ENCODE measurements at places on chromosomes 7 and 10. TPM values are rescaled to one million over a fixed set of nuclear protein-coding genes. Genes with fewer than 3 reads are reported as not detected.

XRCC2 gene
- 0.05 TPM for polyA plus RNA-seq

CCDC3 gene
- not detected for polyA plus RNA-seq

STEAP4 gene
- polyA plus RNA-seq: 40.0 TPM

TRIM50 gene
- not detected for polyA plus RNA-seq

TET1 gene
- polyA plus RNA-seq: 0.08 TPM

ADAM8 gene
- 257 TPM for polyA plus RNA-seq

SPDYE9 gene
- not detected for polyA plus RNA-seq

GCK gene
- not detected for polyA plus RNA-seq

CALHM1 gene
- not detected for polyA plus RNA-seq

SEMA3C gene
- polyA plus RNA-seq: 7.2 TPM

SCD gene
- 1.00 TPM for polyA plus RNA-seq

BMPER gene
- polyA plus RNA-seq: not detected

SLC18A2 gene
- not detected for polyA plus RNA-seq

SEMA3E gene
- polyA plus RNA-seq: not detected

LIPK gene
- not detected for polyA plus RNA-seq

AGAP4 gene
- polyA plus RNA-seq: 0.47 TPM

FANK1 gene
- not detected for polyA plus RNA-seq

THSD7A gene
- polyA plus RNA-seq: not detected

TMEM130 gene
- 0.05 TPM for polyA plus RNA-seq

HTR5A gene
- not detected for polyA plus RNA-seq

COX19 gene
- polyA plus RNA-seq: 7.4 TPM

VAX1 gene
- not detected for polyA plus RNA-seq

OR2A1 gene
- polyA plus RNA-seq: not detected

CCDC172 gene
- not detected for polyA plus RNA-seq

DOCK4 gene
- polyA plus RNA-seq: 2.0 TPM

EGR2 gene
- 9.9 TPM for polyA plus RNA-seq

BEND7 gene
- not detected for polyA plus RNA-seq

HPS1 gene
- 151 TPM for polyA plus RNA-seq

GIMAP6 gene
- 16.1 TPM for polyA plus RNA-seq

TMEM213 gene
- polyA plus RNA-seq: not detected

MYH16 gene
- polyA plus RNA-seq: not detected

LGI1 gene
- polyA plus RNA-seq: not detected

TYW1B gene
- 0.17 TPM for polyA plus RNA-seq

CEP55 gene
- polyA plus RNA-seq: 0.26 TPM

C10orf71 gene
- polyA plus RNA-seq: not detected

MYL10 gene
- polyA plus RNA-seq: not detected

RARRES2 gene
- polyA plus RNA-seq: not detected

PARD3 gene
- 0.51 TPM for polyA plus RNA-seq

CCM2 gene
- polyA plus RNA-seq: 51.4 TPM

ATP6V0A4 gene
- not detected for polyA plus RNA-seq

MORN4 gene
- polyA plus RNA-seq: 0.08 TPM

SLC25A40 gene
- polyA plus RNA-seq: 26.2 TPM

KLF14 gene
- polyA plus RNA-seq: not detected

DGKI gene
- polyA plus RNA-seq: not detected

ACTR3C gene
- polyA plus RNA-seq: 0.55 TPM

CNPY1 gene
- polyA plus RNA-seq: not detected
